ENCODE measurements at places on chromosomes 2 and 18.
A peak's percentile ranks its signal among the peaks of the same experiment; 100 is the strongest.

- no peak for DNase-seq
These were observed 1365.5 kb upstream of the CHAC2 start for GRCh38 chr2:52402128-52402527.

GRCh38 chr2:68018727-68019126 is 44.1 kb downstream of the C1D start:
- DNase-seq: no peak

DNA sequence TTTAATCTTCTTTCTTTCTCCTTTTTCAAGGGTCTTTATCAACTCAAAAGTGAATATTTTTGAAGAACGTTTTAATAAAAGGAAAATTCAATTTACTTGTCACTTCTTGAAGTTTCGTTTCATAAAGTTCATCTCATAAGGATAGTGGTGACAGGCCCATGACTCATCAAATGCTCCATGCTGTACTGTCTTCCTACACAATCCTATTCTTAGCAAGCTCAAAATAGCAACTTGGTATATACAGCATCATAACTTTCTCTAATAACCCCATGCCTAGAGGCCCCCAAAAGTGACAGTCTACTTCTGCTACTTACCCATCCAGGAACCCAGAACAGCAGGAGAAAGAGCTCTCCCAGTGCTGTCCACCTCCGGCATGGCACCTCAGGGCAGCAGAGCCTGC is 7.7 kb downstream of the FBXO15 start:
- DNase-seq: no peak

- DNase-seq: no peak
These were observed 45.8 kb downstream of the DCDC2C start for GRCh38 chr2:3749201-3749600.

- no peak for DNase-seq
These were observed 4.7 kb upstream of the CAPN10 start for GRCh38 chr2:240581811-240582210.

GRCh38 chr2:180150606-180151005 is 143.5 kb upstream of the CWC22 start:
- no peak for DNase-seq

- no peak for DNase-seq
These were observed 186.9 kb upstream of the PIEZO2 start for GRCh38 chr18:11336241-11336640.

DNA sequence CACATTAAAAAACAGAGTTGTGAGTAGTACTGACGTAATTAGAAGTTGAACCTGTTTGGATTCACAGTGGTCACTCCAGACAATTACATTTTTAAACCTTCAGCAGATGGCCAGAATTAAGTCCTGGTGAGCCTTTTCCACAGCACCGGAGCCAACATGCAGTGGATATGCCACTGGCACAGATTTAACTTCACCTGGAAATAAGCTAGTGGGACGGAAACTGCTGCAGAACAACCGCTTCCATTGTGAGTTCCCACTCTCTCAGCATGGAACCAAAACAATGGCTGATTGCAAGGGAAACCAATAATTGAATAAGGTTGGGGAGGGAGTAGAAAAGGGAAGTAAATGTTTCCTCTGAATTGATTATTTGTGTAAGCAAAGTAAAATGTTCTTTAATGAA is 515.1 kb downstream of the STK39 start:
- no peak for DNase-seq

- no peak for DNase-seq
These were observed 1.3 kb downstream of the CALCRL start for GRCh38 chr2:187446711-187447110.

GRCh38 chr2:61962095-61962984 is 56.9 kb downstream of the COMMD1 start:
- no peak for DNase-seq

GRCh38 chr18:3912705-3913104 is 462.7 kb downstream of the TGIF1 start:
- no peak for DNase-seq

GRCh38 chr2:201223089-201224073 is 37.0 kb upstream of the CASP8 start:
- DNase-seq: no peak

DNA sequence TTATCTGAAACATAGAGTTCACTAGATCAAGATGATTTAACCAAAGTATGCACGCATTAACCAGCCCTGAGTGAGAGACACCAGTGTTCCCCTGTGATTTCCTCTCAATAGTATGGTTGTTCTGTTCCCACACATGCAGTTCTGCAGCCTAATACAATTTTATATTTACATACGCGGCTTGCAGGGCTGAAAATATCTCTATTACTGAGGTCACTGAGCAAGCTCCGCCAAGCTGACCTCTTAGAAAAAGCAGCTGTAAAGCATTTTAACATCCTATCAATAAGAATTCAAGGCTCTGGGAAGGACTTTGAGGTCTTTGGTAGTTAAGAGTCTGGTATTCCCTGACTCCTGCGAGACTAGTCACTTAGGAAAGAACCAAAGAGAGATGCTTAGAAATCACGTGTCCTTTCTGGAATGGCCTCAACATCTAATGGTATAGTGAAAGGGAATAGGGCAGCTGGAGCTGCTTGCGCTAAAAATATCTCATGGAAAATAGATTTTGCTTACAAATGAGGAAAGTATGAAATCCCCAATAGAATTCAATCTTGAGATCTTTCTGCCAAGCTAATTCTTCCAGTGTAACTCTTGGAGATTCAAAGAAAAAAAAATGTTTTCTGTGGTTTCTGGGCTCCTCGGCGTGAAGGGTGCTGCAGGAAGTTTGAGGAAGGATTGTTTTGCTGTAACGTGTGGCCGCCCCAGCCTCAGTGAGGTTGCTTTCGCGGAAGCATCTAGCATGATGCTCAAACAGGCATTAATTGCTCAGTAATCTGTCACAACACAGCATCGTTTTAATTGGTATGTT is 59.2 kb downstream of the DOCK10 start:
- DNase-seq: no peak

GRCh38 chr2:143745060-143745459 is 615.8 kb downstream of the ARHGAP15 start:
- DNase-seq: no peak

- no peak for DNase-seq
These were observed 141.8 kb downstream of the CTIF start for GRCh38 chr18:48680339-48681250.

DNA sequence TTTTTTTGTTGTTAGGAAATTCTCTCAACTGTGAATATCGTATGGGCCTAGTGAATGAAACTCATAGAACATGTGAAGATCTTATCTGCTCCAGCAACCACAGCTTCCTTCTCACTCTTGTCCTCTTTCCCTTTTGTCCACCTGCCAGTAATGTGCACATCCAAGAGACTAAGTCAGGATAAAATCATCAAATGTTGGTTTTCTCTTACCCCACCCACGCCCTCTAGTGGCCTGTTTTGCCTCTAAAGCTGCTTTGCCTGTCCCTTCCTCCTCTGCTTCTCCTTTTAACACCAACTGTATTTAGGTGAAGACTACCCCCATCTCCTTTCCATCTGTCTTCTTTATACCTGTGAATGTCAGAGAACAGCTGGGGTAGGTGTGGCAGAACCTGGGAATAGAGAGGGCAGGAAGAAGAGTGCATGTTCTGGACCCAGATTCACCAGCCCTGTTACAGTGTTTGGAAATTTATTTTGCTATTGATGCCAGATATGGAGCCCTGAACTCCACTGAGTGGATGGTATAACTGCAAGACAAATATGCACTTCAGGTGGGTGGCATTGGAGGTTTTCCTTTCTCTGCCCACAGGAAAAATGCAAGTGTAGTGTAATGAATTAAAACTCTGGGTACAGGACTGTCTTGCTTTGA is 8.4 kb upstream of the MGAT5 start:
- DNase-seq: peak; percentile 48

DNA sequence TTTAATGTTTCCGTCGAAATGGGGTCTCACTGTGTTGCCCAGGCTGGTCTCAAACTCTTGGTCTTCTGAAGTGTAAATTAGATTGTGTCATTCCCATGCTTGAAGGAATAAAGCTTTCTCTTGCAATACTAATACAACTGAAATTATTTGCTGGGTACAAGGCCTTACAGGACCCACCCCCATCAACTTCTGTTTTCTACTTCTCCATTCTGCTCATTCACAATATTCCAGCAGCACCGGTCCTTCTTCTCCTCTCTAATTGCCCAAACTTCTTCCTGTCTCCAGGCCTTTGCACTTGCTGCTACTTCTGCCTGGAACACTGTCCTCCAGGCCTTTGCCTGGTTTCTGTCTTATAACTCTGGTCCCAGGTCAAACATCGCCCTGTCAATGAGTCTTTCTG is 73.8 kb downstream of the APOB start:
- DNase-seq: no peak

DNA sequence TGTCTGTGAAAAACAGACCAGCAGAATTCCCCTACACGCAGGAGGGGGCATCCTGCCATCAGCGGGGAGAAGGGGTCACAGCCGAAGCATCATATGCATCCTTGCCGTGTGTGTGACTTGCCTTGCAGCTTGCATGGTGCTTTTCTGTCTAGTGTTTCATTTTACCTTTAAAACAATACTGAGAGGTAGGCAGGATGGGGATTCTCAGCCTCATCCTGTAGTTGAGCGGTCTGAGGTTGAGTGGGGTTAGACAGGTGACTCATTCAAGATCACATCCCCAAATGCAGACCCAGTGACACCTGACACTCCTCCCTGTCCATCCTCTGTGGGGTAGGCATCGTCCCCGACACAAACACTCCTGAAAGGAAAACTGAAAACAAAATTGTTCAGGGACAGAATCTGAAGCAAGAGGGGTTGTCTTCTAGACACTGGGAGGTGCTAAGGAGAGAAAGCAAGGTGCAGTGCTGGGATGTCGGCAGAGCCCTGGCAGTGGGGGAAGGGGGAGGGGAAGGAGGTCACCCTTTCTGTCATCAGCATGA is 7.9 kb downstream of the ARL4C start:
- peak; percentile 25 for DNase-seq

DNA sequence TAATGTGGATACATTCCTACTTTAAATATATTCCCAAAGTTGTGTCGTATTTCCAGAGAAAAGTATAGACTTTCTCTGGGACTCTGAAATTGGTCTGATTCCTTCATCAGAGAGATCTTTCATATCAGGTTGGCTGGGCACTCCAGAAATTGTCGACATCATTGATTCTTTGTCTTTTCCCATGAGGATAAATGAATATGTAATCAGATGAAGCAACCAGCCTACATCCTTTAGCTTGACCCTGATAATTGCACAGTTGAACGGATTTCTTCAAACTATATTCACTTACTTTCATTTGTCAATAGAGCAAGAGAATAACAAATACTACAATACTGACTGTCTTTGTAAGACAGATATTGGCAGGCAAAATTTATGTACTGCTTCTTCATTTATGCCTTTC is 680.2 kb upstream of the LRRTM4 start:
- DNase-seq: no peak

DNA sequence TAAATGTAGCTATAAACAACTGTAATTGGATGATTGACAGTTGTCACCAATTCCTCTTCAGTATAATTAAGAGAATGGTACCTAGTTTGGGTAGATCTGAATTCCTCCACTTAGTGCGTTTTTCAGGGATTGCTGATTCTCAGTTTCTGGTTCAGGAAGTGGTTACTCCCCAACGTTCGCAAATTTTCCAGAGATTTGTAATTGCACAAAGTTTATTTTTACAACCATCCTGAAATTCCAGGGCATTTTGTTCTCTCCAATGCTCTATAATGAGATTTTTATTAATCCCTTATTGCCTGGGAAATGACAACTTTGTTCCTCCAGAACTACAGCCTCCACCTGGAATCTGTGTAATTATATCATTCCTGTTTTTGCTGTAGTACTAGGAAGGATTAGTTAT is 710.6 kb upstream of the ZEB2 start:
- no peak for DNase-seq

- DNase-seq: no peak
These were observed 200.3 kb downstream of the FBXO15 start for GRCh38 chr18:73947180-73947921.

GRCh38 chr2:231926761-231927565 is 767 bp upstream of the NPPC start:
- DNase-seq: no peak

GRCh38 chr2:145797692-145798091 is 1277.8 kb upstream of the ZEB2 start:
- DNase-seq: no peak

DNA sequence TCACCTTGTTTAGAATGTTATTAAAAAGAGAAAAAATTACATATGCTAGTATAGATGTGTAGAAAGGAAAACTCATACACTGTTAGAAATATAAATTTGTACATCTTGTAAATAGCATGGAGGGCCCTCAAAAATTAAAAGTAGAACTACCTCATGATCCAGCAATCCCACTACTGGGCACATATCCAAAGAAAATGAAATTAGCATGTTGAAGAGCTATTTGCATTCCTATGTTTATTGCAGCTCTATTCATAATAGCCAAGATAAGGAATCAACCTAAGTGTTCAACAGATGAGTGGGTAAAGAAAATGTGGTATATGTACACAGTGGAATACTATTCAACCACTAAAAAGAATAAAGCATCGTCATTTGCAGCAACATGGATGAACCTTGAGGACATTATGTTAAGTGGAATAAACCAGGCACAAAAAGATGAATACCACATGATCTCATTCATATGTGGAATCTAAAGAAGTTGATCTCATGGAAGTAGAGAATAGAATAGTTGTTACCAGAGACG is 251.5 kb upstream of the THUMPD2 start:
- no peak for DNase-seq

GRCh38 chr2:221529177-221529942 is 42.7 kb downstream of the EPHA4 start:
- no peak for DNase-seq

GRCh38 chr2:207501802-207502576 is 27.8 kb upstream of the CREB1 start:
- no peak for DNase-seq

- no peak for DNase-seq
These were observed 184.2 kb upstream of the NXPH2 start for GRCh38 chr2:138964418-138964817.

DNA sequence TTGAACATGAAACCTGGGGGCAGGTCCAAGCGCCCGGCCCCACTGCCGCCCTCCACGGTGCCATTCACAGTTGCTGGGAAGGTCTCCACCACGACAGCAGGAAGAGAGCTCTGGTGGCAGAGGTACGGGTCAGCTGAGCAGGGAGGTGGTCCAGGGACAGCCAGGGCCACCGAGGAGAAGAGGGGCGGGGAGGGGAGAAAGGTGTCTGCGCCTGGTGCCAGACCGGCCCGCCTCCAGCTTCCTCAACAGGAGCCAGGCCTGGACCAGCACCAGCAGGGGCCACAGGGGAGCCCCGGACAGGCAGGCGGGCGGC is 56.2 kb downstream of the BIN1 start:
- DNase-seq: no peak

DNA sequence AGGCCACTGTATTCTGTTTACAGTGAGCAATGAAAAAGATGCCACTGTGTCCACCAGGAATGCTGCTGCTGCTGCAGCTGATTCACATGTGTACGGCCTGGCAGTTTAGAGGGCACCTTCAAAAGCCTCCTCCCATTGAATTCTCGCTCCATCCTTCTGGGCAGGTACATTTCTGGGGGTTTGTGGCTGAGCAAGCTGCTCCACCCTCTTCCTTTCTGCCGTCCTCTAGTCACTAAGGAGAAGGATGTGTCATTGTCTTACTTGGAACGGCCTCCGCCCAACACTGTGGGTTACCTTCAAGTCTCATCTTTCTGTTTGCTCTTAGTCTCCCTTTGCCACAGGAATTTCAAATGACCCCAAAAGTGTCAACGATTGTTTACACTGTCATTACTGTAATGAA is 182.0 kb downstream of the ZBTB7C start:
- DNase-seq: no peak
